ENCODE measurements at places on chromosomes 6 and 20.
A peak's percentile ranks its signal among the peaks of the same experiment; 100 is the strongest.

- DNase-seq: peak; percentile 65
Observed at GRCh38 chr6:142823256-142823902, 121.6 kb downstream of the HIVEP2 start.

DNA sequence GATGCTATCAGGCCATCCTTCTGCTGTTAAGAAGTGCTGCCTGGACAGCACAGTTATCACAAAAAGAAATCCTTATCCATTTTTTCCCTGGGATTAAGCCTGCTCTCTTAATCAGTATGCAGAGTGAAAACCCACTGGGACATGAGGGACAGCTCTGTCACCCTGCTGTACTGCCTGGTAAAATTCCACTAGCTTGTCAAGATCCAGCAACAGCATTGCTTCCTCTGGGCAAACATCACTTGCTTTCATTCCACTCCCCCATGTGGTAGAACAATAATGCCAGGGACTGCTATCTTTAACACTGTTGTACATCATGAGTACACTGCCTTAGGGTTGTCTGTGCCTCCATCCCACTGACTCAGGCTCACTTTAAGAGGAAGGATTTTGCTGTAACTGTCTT is 331.3 kb downstream of the KIF16B start:
- DNase-seq: peak; percentile 36

GRCh38 chr6:17446713-17447112 is 53.3 kb downstream of the CAP2 start:
- no peak for DNase-seq

- DNase-seq: no peak
Observed at GRCh38 chr6:35385457-35386202, 43.3 kb downstream of the PPARD start.

DNA sequence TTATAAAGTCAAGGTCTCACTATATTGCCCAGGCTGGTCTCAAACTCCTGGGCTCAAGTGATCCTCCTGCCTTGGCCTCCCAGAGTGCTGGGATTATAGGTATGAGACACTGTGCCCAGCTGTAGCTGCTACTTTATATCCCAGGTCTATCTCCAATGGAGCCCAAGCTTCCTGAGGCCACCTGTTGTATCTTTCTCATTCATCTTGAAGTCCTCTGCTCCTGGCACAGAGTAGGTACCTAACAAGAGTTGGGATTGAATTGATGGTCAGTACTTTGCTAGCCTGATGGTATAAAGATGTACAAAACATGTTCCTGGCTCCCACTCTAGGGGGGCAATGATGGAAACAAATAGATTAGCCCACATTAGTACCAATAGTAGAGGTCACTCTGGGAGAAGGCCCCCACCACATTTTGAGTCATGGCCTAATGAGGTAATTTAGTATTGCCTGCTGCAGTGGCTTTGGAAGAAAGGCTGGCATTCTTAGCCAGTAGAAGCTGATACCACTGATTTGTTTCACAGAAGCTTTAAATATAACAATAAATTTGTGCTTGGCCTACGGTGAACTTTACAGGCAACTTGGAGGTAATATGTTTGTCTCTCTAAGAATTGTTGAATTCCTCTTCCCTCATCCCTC is 5.4 kb downstream of the PTPN1 start:
- DNase-seq: no peak

- no peak for DNase-seq
Observed at GRCh38 chr6:18264923-18265377, 620 bp upstream of the DEK start.

- DNase-seq: no peak
Observed at GRCh38 chr20:19832875-19833274, 74.8 kb downstream of the RIN2 start.

GRCh38 chr6:84774157-84774984 is 10.0 kb upstream of the TBX18 start:
- DNase-seq: peak; percentile 79

DNA sequence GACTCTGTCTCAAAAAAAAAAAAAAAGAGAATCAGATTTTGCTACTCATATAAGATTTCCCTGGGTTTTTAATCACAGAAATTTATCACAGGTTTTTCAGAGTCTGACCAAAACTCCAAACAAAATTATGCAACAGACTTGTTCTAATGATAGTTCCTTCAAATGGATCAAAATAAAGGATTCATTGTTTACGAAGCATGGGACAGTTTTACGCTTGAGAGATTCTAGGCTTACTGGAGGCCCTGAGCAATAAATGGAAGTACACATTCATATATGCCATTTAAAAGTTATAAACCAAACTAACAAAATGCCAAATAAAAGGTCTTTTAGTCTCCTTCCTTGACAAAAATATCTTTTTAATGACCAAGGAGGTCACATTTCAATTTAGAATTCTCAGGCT is 245.1 kb upstream of the KCNQ5 start:
- no peak for DNase-seq

GRCh38 chr6:157600807-157601206 is 219.8 kb downstream of the ZDHHC14 start:
- DNase-seq: no peak

DNA sequence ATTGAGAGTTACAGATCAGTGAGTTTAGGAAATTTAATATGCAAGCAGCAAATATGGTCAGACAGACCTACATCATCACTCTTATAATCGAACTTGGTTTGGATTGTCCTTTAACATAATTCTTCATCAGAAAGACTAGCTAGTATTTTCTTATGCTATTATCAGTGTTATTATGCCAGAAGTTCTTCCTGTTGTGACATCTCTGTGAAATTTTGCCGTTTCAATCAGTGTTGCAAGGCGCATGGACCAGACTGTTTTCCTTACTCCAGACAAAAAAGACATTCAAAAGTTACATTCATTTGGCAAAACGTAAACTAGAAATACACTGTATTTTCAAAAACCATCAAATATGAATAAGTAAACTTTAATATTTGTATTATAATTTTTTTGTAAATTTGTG is 5.7 kb upstream of the TENT5A start:
- no peak for DNase-seq

DNA sequence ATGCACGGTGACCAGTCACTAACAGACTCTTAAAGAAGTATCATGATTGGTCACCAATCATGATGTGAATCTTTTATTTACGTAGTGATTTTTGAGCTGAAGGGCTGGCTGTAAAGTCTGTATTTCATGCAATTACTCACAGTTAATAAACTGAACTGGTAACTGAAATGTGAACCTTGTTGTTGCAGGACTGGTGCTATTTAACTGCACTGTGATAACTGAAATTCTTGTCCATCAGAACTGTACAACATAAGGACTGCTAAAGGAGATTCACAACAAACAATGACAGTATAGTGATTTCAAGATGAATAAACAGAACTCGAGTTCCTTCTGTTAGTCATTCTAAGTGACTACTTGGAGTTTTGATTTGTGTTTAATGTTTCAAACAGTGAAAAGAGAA is 316.6 kb downstream of the TPBG start:
- no peak for DNase-seq

GRCh38 chr20:12467758-12468157 is 541.0 kb upstream of the SPTLC3 start:
- DNase-seq: no peak

GRCh38 chr6:109059571-109060021 is 35.0 kb downstream of the SESN1 start:
- no peak for DNase-seq

GRCh38 chr6:161151660-161152526 is 122.0 kb downstream of the AGPAT4 start:
- no peak for DNase-seq

- DNase-seq: no peak
Observed at GRCh38 chr6:154648188-154648887, 84.9 kb upstream of the SCAF8 start.

GRCh38 chr6:1077478-1078416 is 234.2 kb upstream of the FOXQ1 start:
- no peak for DNase-seq

DNA sequence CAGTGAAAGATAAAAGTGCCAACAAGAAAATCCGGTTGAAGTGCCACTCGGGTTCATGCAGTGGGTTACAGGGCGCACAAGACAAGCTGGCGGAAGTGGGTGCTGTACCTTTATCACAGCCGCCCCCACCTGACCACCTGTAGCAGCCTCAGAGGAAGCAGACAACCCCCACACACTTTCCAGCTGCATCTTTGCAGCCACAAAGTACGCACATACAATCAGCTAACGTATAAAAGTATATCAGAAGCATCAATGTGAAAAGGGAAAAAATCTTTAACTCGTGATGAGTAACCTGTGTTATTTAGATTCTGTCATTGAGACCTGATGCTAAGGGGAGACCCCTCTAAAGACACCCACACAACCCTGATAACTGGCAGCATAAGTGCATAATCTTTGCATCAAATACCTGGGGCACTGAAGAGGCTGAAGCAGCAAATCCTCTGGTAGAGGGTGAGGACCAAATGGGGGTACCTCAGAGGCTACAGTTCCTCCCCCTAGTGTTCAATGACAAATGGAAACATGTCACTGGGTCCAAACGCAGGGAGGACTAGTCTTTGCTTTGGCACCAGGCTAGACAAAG is 22.1 kb downstream of the BACH2 start:
- DNase-seq: peak; percentile 44

- DNase-seq: no peak
Observed at GRCh38 chr6:113560908-113561307, 296.2 kb upstream of the MARCKS start.

DNA sequence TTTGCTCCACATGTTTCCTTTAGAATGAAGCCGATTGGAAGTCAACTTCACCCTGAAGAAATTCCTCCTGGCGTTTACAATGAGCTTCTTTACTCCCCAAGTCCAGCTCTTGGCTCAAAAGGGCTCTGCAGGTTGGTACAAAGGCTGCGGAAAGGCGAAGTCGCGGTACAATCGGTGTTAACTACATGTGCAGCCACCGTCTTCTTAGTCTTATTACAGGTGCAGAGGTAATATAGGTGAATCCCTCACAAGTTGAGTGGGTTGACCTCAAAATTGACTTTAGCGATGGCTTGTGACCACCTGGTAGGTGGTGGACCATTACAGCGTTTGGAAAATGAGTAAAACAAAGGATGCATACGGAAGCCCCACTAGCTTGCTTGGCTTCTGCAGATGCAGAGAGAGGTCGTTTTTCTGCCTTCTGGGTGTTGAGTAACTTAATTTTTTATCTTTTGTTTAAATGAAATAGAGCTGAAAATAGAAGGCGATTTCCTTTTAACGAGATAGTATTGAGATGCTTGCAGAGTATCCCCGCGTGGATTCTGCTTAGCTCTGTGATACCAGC is 98.0 kb downstream of the TRIM27 start:
- DNase-seq: no peak

DNA sequence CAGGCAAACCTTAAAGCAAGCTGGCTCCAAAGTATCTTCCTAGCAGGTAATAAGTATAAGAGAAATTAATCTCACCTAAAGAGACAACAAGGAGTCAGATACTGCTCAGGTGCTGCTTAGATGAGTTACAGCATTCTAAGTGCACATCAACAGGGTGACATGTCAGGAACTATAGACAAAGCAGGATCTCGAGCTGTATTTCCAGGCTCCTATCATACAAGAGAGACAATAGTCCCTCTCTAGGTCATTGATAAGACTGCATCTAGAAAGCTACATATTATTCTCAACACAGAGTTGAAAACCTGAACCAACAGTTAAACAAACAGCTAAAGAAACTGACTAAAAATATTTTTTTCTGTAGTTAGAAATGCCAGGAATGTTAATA is 3.9 kb downstream of the PTPRK start:
- DNase-seq: peak; percentile 57

DNA sequence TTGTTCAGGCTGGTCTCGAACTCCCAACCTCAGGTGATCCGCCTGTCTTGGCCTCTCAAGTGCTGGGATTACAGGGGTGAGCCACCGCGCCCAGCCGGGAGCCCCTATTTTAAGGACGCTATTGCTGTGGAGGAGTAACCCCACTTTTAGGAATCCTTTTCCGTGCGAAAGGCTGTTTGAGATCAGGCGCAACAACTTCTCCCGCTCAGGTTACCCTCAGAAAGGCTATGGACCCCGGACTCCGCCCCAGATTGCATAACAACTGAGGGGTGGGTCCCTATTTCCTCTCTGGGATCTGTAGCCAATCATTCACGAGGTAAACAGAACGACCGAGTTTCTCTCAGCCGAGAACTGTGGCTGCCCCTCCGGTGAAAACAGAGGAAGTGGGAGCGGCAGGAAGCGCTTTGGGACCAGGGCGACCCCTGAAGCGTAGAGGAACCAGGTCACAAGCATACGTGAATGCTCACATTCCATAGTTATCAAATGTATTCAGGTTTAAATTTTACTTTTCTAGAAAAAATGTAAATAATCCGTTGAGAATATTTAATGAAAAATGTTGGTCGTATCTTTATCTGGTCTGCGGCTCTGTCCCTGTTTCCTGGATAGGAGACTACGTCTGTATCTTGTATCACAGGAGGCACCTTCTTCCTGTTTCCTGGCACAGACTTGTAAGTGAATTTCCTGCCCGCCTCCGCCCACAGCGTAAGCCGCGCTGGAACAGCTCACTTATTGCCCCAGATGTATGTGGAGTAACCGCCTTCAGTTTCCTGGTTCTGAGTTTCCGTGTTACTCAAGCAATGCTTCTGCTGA is 26.8 kb downstream of the HLA-E start:
- DNase-seq: peak; percentile 95

- DNase-seq: no peak
Observed at GRCh38 chr6:11055127-11055627, 11.1 kb upstream of the ELOVL2 start.

DNA sequence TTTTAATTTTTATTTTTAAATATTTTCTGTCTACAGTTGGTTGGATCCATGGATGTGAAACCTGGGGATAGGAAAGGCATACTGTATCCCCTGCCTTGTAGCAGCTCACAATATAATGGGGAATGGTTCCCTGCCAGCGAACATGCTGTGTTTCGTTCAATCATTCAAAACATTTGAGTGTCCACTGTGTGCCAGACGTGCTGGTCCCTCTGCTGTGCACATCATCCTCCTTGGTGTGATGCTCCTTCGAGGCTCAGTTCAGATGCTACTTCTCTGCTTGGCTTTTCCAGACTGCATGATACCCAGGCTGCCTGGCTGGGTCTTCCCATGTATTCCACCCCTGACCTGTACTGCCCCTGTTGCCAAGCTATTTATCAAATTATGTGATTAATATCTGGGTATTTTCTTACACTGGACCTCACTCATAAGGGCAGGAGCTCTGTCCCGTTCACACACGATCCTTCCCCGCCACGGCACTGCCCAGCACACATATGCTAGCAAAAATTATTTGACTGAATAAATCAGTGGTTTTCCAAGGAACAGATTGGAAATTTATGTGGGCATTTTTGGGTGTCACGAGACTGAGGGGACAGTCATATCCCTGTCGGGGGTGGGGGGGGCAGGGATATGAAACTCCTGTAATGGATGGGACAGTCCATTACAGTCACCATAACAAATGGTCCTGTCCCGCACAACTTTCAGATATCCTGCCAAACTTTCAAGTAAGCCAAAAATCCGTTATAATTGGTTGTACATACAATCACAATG is 4.9 kb downstream of the SDCBP2 start:
- no peak for DNase-seq

DNA sequence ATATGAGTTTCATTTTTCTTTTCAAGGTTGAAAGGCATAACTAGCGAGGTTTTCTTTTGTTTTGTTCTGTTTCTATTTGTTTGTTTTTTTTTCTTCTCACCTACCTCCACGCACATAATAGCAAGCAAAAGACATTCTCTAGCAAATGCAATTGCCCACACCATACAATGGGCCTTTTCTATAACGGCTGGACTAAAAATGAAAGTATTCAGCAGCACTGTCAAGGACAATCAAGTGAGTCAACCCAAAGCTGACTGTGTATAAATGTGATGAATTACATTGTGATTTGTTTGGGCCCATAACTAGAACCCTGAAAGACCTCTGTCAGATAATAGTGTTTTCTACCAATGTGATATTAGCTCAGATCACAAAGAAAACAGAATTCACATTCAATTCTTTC is 496.7 kb downstream of the RNF144B start:
- DNase-seq: no peak
